ENCODE measurements at places on chromosomes 7 and 10. TPM values are rescaled to one million over a fixed set of nuclear protein-coding genes. Genes with fewer than 3 reads are reported as not detected.

DNA sequence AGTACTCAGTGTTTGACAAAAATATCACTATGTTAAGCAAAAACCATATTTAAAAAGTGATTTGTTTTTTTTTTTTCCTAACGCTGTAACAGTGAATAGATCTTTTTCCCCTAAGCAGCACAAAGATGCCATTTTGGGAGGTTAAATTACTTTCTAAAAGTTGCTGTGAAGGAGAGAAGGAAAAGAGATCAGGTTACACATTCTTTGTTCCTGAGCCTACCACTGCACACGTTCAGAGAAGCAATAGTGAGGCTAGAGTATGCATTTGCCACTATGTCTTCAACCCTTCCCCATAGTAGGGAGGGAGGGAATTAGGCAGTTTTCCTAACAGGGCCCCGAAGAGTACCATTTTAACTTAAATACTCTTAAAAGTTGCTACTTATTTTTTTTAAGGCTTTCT lies 38.9 kb downstream of the BMPR1A start:
- no peak overlapping the region for H3K27ac ChIP-seq
- H3K27me3 ChIP-seq, result no peaks in the 10 kb centered on the region
- no peak for DNase-seq
- peaks cover 17% of the 10 kb centered on the region for H3K4me1 ChIP-seq

DNA sequence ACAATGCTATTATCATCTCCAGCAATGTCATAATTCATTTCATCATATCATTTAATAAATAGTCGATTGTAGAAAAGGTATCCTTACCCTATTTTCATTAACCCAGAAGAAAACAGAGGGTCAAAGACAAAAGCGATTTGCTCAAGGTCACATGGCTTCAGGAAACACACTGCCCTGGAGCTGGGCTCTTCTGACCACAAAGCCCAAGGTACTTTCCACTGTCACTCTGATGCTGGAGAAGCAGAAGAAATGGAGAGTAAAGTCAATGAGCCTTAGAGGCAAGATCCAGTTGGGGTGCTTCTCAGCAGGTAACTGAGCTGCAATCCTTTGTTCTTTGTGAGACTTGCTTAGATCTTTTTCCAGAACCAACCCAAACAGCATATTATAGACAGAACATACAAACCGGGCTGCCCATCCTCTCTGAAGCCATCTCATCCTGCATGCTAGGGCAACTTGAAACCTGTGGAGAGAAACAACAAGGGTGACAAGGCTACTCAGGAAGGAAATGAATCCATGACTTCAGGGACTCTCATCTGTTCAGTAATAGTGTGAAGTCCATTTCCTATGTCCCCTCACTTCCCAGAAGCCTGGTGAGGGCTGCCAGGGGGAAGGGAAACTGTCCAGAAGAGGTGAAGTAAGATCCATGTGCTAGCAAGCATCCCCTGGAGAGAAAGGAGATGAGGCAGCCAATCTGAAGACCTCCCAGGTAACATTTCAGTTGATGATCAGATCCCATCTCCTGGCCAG lies 148.6 kb upstream of the SVIL start:
- DNase-seq, result no peak
- H3K36me3 ChIP-seq, result no peaks in the 10 kb centered on the region
- peaks cover 2% of the 10 kb centered on the region for H3K4me1 ChIP-seq
- peaks cover 11% of the 10 kb centered on the region for H3K27me3 ChIP-seq
- H3K4me3 ChIP-seq, result no peak overlapping the region

- H3K36me3 ChIP-seq, result no peaks in the 10 kb centered on the region
- peaks cover 22% of the 10 kb centered on the region for H3K27me3 ChIP-seq
- DNase-seq, result peak; percentile 85
- H3K4me1 ChIP-seq, result peaks cover 34% of the 10 kb centered on the region
- H3K27ac ChIP-seq, result peak within 1 kb of the TSS; percentile 84
- peak within 1 kb of the TSS; percentile 87 for H3K4me3 ChIP-seq
Measured at GRCh38 chr7:24572997-24573553, at the start of gene PALS2. TSS of gene PALS2 (plus strand) at chr7:24573452. CDS start at chr7:24623668, 50,216 bp downstream.

GRCh38 chr7:91228927-91229558 lies 35.2 kb upstream of the FZD1 start:
- no peak overlapping the region for H3K27ac ChIP-seq
- no peak overlapping the region for H3K4me3 ChIP-seq
- no peaks in the 10 kb centered on the region for H3K4me1 ChIP-seq
- H3K36me3 ChIP-seq, result no peaks in the 10 kb centered on the region
- no peak for DNase-seq

DNA sequence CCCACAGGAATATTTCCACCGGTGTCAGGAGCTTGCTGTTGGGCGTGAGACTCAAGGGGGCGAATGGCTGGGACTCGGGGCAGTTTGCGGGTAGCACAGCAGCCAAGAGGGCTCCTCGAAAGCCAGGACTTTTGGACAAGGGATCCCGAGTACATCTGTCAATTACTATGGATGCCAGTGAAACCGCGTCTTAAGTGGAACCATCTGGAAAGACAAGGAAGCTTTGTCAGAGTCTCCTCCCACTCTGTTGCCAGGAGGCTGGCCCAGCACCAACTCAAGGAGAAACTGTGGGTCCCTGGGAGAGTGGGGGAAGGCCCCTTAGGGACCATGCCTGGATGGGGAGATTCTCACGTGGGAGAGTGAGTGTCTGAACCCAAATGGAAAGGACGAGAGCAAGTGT lies 57.1 kb downstream of the C10orf143 start:
- H3K27me3 ChIP-seq, result no peaks in the 10 kb centered on the region
- no peak overlapping the region for H3K4me3 ChIP-seq
- peaks cover 6% of the 10 kb centered on the region for H3K36me3 ChIP-seq
- no peaks in the 10 kb centered on the region for H3K4me1 ChIP-seq
- DNase-seq, result no peak

GRCh38 chr7:2886391-2886790 lies 42.3 kb upstream of the GNA12 start:
- no peaks in the 10 kb centered on the region for H3K27me3 ChIP-seq
- H3K4me3 ChIP-seq, result no peak overlapping the region
- H3K27ac ChIP-seq, result no peak overlapping the region
- no peak for DNase-seq
- peaks cover 2% of the 10 kb centered on the region for H3K4me1 ChIP-seq

DNA sequence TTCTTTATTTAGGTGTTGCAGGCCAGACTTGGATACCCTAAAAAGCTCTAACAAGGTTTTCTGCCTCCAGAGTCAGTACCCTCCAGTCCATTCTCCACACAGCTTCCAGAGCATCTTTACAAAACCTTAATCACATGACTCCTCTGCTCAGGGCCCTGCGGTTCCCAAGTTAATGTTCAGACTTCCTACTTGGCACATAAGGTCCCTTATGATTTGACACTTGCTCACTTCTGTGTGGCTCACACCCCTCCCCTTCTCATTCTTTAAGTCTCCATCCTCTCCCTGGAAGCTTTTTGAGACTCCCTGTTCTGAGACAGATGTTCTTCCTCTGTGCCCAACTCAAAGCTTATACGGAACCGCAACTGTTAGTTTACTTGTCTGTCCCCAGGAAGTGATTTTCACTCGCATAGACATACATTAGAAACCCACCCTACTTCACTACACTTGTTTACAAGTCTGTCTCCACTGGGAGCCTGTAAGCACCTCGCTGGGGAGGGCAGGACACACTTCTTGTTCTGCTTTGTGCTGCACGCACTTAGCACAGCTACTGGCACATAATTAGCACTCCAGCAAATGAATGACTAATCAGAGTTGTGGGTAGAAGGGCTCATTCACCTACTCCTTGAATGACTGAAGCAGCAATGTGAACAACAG lies 154.3 kb upstream of the LAMB4 start:
- H3K4me1 ChIP-seq, result peaks cover 29% of the 10 kb centered on the region
- H3K36me3 ChIP-seq, result peaks cover 9% of the 10 kb centered on the region
- peak; percentile 18 for DNase-seq
- H3K4me3 ChIP-seq, result peak overlapping the region; percentile 52
- no peaks in the 10 kb centered on the region for H3K27me3 ChIP-seq
- peak overlapping the region; percentile 75 for H3K27ac ChIP-seq

GRCh38 chr7:17090751-17091150 lies 207.7 kb upstream of the AHR start:
- H3K27me3 ChIP-seq, result no peaks in the 10 kb centered on the region
- no peaks in the 10 kb centered on the region for H3K4me1 ChIP-seq
- no peak overlapping the region for H3K27ac ChIP-seq
- peaks cover 2% of the 10 kb centered on the region for H3K36me3 ChIP-seq
- no peak for DNase-seq

RSU1 gene
- 56.7 TPM for total RNA-seq

DPCD gene
- total RNA-seq, result 22.9 TPM

UTF1 gene
- total RNA-seq, result not detected

ACSL5 gene
- 50.3 TPM for total RNA-seq

NPY4R2 gene
- not detected for total RNA-seq

Data from activated naive CD8-positive, alpha-beta T cell treated with anti-CD3 and anti-CD28 coated beads for 36 hours (primary cell).